ENCODE measurements at places on chromosomes 2 and 18.

DNA sequence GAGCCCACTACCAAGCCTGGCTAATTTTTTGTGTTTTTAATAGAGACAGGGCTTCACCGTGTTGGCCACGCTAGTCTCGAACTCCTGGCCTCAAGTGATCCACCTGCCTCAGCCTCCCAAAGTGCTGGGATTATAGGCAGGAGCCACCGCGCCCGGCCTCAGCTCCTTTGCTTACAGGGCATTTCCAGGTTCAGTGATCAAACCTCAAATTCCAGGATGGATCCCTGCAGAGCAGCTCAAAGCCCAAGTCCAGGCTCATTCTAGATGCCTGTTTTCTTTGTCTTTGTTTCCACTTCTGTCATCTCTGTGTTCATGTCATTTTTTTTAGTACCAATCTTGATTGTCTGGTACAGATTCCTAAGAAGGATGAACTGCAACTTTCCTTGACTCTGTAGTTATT is 41.9 kb downstream of the TNFRSF11A start:
- DNase-seq: no peak

DNA sequence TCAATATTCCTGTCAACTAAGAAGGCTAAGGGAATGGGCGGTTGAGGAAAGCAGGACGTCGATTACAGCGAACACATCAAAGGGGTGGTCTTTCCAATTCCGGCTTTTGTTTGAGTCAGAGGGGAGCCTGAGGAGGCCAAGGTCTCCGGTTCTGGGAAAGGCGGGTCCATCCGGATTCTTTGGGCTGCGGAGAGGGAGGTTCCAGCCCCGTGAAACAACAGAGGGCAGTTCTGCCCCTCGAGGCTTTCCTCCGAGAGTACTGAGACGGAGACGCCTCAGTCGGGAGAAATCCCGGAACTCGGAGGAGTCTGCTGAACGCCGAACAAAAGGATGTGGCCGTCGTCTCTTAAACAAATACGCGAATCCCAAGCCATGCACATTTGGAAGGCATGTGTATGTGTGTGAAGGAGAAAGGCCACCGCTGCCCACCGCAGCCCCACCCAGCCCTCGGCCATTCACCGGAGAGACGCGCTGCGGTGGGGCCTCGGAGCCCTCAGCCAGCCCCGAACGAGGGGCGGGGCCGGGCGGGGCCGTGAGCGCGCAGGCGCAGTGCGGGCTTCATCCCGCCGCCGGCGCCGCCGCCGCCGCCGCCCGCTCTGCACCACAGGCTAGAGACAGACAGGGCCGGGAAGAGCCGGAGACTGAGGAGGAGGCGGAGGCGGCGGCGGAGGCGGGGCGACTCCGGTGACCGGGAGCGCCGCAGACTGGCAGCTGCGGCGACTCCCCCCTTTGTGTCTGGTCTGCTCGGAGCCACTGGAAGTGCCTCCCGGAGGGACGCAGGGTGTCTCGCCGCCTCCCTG is at the start of gene BMPR2:
Gene BMPR2, plus strand, starts transcription at position 719 of the 800 bp plus-strand sequence. CDS start 1,148 bp downstream, outside the sequence.
- DNase-seq: peak; percentile 85

DNA sequence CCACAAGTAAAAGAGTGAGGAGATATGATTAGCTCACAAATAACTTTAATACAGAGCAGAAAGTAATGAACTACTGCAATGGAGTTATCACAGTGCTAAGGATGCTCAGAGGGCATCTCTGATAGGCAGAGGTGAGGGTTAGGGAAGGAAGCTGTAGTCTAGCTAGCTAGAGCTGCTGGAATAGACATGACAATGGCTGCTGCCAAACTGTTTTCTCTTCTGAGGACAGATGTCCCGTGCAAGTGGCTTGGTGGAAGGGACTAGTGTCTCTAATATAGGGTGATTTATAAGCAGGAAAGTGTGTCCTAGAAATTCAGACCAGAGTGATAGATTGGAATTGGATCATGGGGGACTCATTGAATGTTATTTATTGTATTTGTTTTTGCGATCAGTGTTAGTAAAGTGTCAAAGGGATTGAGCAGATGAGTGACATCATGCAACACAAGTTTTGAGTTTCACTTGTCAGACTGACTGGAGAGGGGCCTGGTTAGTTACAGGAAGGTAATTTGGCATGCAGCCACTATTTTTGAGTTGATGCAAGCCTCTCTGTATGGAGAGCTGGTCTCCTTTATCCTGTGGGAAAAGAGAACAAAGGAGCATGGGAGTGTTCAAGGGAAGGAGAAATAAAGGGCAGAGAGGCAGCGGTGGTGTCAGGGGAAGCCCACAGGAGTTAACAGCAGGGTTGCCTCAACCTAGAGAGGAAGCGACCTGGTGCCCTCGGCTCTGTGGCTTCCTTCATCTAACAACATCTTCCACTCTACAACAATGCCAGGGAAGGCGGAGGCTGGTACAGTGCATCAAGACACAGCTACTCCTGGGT is 1.9 kb downstream of the CTLA4 start:
- no peak for DNase-seq

DNA sequence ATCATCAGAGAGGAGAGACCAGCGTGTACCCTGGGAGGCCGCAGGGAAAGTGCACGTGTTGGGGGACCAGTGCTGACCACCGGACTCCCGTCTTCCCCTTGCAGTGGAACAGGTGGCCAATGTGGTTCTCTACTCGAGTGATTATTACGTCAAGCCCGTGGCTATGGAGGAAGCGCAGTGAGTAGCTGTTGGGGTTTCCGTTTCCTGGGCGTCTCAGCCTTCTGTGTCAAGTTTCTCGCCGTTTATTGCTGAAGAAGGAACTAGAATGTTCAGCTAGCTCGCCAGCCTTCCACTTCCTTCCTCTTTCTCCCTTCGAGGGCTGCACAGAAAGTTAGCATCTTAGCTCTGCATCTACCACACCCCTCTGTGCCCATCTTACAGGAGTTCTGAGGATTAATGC is 22.8 kb upstream of the DGKD start:
- no peak for DNase-seq

GRCh38 chr2:114468343-114468742 is 25.9 kb downstream of the DPP10 start:
- no peak for DNase-seq

GRCh38 chr2:24672589-24672988 is 120.6 kb downstream of the PTRHD1 start:
- no peak for DNase-seq

- no peak for DNase-seq
Observed at GRCh38 chr2:200618590-200619021, 32.8 kb downstream of the AOX1 start.

- DNase-seq: peak; percentile 57
Observed at GRCh38 chr18:3596637-3597384, 146.8 kb downstream of the TGIF1 start.

DNA sequence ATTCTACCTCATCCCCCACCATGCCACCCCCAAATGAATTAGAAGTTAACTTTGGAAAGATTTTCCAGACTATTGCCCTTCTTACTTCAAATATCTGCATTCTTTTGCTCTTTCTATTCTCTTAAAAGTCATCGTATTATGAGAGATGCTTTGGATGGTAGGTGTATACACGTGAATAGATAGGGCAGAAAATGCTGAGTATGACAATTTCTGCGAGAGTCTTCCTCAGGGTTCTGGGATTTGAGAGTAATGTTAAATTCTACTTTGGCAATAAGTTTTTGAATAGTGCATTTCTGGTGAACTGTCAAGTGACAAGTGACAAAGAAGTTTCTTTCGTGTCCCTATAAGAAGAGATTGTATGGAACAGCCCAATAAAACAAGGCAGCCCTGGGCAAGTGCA is 137.6 kb upstream of the DSEL start:
- DNase-seq: no peak

DNA sequence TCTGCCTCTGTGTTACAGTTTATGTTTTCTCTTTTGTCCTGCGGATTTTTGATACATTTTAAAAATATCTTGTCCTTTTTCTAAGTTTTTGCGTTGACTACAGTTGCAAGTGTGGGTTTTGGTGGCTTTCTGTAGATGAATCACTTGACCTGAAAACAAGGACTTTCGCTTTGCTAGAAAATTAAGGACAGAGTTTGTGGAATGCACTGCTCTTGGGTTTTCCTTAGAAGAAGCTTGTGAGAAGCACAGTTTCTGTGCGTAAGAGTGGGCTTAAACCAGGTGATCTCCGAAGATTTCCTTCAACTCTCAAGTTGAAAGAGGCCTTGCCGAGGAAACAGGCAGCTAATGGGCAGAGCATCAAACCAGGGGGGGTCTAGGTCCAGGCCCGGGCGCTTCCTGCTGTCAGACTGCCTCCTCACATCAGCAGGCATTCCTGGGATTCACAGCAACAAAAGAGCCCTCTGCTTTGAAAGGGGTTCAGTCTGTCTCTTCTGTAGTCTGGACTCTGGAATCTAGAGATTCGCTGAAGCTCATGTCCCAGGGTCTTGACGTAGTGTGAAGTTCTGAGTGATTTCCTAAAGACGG is 17.3 kb downstream of the NCK2 start:
- no peak for DNase-seq

- no peak for DNase-seq
Observed at GRCh38 chr18:48785091-48785614, 165.6 kb downstream of the SMAD7 start.

DNA sequence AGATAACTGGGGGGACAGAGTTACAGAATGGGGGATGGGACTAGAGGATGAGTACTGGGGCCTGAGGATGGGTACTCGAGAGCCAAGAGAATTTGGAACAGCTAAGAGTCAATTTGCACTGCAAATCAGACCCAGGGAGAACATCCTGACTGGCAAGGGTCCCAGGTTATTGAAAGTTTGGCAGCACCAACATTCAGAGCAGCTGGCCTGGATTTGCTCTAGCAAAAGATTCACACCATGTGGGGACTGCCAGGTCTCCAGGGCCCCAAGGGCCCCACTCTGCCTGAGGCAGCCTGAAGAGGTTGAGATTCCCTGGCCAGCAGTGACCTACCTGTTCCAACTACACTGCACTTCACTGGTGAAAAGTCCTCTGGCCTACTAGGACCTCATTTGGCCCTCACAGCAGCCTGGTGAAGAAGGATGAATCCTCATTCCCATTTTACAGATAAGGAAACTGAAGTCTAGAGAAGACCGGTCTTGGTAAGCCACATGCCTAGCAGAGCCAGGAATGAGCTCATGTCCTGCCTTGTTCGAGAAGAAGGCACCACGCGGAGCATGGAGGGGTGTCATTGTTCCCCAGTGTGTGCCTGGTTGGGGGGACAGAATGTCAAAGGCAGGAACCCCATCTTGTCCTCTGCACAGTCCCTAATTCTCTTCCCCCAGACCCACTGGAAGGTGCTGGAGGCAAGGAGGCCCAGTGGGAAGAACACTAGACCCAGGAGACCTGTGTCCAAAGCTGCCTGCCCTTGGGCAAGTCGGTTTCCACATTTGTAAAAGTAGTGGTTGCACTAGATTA is 258.6 kb downstream of the TNS1 start:
- peak; percentile 83 for DNase-seq

GRCh38 chr2:136116151-136116812 is 1.7 kb downstream of the CXCR4 start:
- no peak for DNase-seq

- DNase-seq: peak; percentile 87
Observed at GRCh38 chr2:229800997-229801754, 86.8 kb upstream of the DNER start.

GRCh38 chr2:195848119-195848899 is 191.3 kb downstream of the SLC39A10 start:
- no peak for DNase-seq

DNA sequence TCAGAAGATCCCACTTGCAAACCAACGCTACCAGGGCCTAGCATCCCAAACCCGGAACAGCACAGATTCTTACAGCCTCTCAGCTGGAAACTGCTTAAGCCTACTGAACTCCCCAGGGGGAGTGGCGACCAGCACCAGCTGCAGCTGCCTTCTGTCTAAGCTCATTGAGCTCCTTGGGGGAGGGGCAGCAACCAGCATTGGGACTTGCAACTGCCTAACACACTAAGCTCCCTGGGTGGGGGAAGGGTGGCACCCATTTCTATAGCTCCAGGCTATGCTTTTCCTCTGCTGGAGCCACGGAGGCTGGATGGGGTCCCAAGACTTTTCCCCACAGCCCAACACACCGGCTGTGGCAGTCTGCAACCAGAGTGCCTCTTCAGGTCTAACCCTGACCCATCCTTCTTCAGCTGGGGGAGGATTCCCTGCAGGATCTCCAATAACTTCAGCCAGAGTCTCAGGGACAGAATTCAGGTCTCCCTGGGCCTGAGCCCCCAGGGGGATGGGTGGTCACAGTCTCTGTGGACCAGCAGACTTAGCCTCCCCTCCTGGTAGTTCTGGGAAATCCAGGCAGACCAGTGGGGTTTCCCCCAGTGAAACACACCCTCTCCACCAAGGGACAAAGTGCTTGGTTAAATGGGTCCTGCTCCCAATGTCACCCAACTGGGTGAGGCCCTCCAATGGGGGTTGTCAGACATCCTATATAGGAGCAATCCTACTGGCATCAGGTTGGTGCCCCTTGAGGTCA is 45.9 kb upstream of the ITGA4 start:
- no peak for DNase-seq

GRCh38 chr2:61018318-61018755 is 282 bp upstream of the PUS10 start:
- no peak for DNase-seq

DNA sequence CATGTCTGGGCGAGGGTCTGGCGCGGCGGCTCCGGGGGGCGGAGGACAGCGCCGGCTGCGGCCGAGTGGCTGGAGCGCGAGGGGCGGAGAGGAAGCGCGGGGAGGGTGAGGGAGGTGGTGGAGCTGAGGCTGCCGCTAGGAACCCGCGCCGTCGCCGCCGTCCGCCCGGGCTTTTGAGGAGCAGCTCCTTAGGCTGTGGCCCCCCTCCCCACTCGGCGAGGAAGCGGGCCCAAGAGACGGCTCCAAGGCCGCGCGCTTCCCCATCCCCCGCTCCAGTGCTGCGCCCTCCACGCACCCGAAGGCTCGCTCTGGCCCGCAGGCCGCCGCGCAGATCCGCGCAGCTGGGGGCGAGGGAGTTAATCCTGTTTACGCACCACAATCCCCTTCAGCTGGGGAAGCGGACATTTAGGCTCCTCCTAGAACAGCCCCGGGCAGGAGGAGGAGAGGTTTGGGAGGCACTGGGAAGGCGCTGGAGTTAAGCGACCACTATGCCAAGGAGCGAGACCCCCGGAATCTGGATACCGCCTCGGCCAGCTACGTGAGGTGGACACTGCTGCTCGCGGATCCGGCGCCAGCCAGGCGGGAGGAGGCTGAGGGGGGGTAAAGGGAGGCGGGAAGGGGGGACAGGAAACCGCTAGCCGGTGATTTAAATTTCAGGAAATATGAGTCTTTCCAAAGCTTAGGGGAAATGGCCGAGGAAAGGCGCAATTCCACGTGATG is at the start of gene CNRIP1:
Gene CNRIP1, minus strand, starts transcription at position 552 of the 720 bp plus-strand sequence. Its CDS starts 549 bp downstream, at position 3.
- DNase-seq: peak; percentile 86

GRCh38 chr2:28450901-28451565 is 44.8 kb upstream of the PLB1 start:
- DNase-seq: no peak
